ENCODE measurements at places on chromosomes 6 and 20.

DNA sequence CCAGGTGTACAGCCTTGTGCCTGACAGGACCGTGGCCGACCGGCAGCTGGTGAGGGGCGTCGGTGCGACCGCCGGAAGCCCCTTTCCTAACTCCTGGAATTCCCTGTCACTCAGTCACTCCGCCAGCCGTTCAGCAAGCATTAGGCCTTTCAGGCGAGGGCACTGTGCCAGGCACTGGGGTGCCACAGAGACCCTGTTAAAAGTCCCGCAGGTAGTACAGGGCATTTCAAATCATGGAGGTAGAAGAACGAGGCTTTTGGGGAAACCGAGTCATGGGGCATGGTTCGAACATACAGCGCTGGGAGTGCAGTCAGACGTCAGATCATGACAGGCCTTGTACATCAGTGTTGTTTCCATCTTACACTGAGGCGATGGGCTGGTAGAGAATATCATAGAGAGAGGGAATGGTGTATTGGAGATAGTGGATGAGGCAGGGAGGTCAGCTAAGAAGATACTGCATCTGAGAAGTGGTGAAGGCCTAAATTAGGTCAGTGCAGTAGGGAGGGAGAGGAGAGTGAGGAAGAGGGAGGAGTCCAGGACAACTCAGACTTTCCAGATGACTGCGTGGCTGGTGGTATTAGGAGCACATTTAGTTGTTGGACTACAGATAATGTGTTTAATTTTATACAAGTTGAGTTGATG is 892 bp upstream of the DXO start:
- DNase-seq, result no peak

DNA sequence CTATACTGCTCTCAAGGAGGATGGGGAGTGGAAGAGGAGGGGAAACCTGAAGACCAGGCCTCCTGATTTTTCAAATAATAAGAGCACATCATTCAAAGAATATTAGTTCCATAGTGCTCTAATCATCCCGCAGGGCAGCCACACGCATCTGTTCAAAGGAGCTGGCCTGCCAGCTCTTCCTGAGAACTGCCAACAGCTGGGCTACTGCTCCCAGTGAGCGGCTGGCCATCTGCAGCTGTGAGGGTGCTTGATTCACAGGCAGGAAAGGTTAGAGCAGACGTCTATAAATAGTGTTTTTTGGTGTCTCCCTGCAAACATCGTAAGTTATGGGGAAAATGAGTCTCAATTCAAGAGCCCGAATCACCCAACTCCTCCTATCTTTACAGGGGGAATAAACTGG is 17.3 kb downstream of the NSFL1C start:
- DNase-seq, result no peak

DNA sequence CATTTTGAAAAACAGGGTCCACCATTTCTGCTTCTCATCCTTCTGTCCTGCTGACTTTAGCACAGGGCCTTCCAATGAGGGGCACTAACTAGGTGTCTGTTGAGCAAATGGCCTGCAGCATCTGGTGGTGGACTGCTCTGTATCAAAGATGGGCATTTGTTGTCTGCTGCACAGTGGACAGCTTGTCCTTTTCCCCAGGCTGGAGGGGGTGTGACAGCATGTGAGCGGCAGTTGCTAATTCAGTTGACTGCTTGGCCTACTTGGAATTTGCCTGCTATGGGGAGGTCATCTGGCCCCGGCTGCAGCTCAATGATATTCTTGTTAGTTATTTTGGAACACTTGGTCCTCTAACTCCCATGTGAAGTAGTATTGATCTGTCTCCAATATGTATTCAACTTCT is 93.7 kb downstream of the SH3BGRL2 start:
- DNase-seq, result no peak

DNA sequence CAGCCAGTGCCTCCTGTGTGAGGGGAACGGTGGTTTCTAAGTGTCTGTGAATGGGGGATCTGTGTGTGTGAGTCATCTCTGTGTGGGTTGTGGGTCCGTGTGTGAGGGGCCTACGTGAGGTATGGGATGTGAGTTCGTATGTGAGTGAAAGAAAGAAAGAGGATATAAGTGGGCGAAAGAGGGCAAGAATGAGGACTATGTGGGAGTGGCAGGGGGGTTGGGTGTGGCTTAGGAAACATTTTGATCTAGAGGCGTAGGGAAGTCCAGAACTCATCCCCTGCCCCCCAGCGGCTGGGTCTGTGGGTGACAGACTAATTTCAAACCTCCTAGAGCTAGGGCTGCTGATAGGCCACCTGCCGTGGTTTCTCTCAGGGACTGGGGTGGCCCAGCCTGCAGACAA is 35.5 kb downstream of the DHX35 start:
- DNase-seq, result no peak

GRCh38 chr6:52098721-52099120 is 11.3 kb upstream of the PKHD1 start:
- no peak for DNase-seq

DNA sequence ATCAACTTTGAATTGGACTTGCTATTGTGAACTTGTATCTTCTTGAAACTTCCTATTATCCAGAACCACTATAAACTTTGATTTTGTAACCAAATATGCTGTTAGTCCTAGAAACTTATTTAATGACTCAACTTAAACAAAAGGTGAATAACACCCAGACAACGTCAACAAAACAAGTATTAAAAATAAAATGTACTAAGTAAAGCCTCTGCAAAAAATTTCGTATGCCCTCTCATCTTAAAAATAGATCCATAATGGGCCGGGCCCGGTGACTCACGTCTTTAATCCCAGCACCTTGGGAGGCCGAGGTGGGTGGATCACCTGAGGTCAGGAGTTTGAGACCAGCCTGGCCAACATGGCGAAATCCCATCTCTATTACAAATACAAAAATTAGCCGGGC is 401.7 kb downstream of the ESR1 start:
- no peak for DNase-seq

DNA sequence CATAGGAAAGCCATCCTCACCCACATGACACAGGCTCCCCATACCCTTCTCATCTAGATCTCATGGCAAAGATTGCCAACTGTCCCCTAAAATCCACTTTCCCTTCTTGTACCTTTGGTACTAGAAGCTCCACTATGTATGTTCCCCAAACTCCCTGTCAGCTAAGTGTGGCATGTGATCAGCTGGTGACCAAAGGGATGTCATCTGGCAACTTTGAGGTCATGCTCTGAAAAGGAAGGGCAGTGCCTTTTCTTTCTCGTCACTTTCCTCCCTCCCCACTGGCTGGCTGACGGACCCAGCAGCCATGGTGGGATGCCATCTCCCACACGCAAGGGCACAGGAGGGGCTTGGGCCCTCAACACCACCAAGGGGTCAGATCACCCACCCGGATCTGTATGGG is 23.8 kb upstream of the TAF8 start:
- no peak for DNase-seq
